Fibroblast of skin of abdomen (primary cell): ENCODE measurements at places on chromosomes 13 and 19.
A peak's percentile ranks its signal among the peaks of the same experiment; 100 is the strongest.

DNA sequence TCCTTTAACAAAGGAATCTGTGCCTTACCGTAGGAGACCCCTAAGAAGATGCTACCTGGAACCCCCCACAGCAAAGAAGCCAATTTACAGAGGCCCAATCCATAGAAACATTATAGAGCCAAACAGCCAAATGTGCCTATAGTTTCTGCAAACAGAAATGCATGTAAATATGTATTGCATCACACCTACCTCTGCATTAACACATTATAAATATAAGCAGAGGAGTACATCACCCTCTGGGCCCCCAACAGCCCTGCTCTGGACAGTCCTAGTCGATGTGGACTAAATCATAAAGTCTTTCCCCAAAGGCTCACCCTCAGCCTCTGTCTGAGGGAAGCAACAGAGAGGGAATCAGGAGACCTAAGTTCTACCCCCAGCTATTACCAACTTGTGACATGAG, 25.7 kb downstream of the ZNF541 start:
- DNase-seq, result no peak

GRCh38 chr13:40191186-40191980, 475.1 kb downstream of the FOXO1 start:
- no peak for DNase-seq

DNA sequence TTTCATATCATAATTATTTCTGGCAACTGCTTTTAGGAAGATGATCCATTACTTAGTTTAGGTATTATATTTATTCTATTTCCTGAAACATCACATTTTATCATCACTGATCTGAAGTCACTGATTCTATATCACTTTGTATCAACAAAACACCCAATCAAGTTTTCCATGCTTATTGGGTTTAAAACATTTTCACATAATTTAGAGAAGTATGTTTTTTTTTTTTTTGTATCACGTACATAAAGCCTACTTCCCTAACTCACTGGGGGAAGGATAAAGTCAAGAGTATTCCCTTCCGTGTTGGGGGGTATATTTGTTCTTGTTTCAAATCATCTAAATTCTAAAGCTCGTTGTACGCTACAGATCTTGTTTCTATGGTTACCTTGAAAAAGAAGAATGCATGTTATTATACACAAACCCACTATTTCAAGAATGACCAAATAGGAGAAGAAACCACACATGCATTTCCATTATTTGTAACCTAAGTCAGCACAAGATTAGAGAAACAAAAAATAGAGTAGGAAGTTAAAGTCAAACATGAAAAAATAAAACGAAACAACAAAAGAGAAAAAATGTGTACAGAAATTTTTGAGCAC, 637.2 kb upstream of the MIR17HG start:
- no peak for DNase-seq

GRCh38 chr13:23349161-23349897, 84.2 kb downstream of the SACS start:
- DNase-seq, result peak; percentile 57

DNA sequence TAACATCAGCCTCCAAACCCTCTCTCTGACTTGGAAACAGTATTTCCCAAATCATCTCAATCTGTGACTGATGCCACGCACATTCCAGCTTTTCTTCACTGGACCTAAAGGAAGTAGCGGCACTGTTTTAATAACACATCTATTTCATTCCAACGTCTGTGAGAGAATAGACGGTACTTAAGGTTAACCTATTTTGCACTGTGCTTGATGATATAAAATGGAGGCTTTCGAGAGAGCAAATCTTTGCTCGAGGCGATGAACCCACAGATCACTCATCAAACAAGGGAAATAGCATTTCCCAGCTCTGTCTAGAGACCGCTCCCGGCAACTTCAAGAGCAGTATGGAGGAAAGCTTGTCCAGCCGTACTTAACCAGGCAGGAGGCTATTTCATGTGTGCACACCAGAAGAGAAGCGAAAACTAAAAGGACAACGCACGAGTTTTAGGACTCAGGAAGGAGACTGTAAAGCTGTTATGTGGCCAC, 2.9 kb downstream of the UBL3 start:
- DNase-seq, result peak; percentile 59

GRCh38 chr19:18017275-18018083, 9.5 kb downstream of the ARRDC2 start:
- no peak for DNase-seq

GRCh38 chr13:71068041-71068440, 799.0 kb downstream of the DACH1 start:
- DNase-seq, result no peak

- peak; percentile 73 for DNase-seq
Observed at GRCh38 chr13:24851546-24851945, 87.6 kb downstream of the RNF17 start.

GRCh38 chr13:69474011-69474685, 633.5 kb upstream of the ATXN8OS start:
- no peak for DNase-seq

GRCh38 chr19:10889880-10890279, 18.5 kb downstream of the CARM1 start:
- DNase-seq, result no peak

GRCh38 chr13:41053384-41053826, 7.9 kb upstream of the WBP4 start:
- peak; percentile 15 for DNase-seq

GRCh38 chr13:34864671-34865070, 77.4 kb upstream of the NBEA start:
- DNase-seq, result peak; percentile 9

- no peak for DNase-seq
Observed at GRCh38 chr19:39829702-39830275, 4.2 kb downstream of the DYRK1B start.

DNA sequence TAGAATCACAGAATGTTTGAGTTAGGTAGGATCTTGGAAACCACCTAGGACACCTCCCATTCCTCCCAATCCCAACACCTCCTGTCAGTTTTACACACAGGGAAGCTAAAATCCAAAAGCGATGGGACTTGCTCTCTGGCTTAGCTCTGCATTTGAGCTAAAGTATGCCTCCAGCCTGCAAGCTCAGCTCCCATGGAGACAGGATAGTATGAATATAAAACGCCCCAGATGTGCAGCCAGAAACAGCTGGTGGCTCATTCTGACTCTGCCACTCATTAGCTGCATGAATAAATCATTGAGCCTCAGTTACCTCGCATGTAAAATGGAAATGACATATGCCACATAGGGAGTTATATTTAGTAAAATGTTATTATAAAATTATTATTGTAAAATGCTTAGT, 336.0 kb downstream of the SUCLA2 start:
- DNase-seq, result no peak

- peak; percentile 24 for DNase-seq
Observed at GRCh38 chr13:52001120-52001731, 10.0 kb downstream of the ATP7B start.

DNA sequence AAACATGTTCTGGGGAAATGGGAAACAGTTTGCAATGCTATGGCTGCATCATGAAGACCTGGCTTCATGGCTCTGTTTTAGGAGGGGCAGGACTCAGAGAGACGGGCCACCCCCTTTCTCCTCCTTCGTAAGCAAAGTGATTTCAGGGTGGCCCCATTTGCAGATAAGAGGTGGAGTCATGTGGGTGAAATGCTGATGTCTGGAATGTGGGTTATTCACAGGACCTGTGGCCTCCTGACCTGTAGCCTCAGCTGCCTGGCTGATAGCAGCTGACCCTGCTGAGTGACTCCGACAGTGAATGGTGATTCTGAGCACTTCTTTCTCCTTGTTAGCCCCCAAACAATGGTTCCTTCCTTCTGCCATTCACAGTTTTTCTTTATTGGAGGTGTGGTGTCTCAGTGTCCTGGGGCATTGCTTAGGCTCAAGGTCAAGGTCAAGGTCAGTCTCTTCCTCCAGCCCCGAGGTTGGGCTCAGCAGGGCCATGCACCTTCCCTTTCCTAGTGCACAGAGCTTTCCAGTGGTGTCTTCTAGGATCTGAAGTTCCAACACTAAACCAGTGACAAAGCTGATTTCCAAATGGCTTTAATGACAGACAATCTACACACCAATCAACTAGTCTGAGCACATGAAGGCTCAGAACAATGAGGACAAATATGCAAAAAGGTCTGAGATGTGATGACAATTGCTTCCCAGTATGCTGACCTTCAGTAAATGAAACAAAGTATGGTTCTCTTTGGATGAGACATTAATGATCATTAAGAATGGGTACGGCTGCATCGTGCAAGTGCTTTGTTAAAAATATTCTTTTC, 49.6 kb upstream of the ANKRD10 start:
- DNase-seq, result no peak

- peak; percentile 60 for DNase-seq
Observed at GRCh38 chr13:43935878-43936277, 56.2 kb downstream of the LACC1 start.

- no peak for DNase-seq
Observed at GRCh38 chr13:106488076-106488475, 47.4 kb downstream of the EFNB2 start.

- DNase-seq, result no peak
Observed at GRCh38 chr13:78228211-78228610, 309.6 kb upstream of the EDNRB start.

DNA sequence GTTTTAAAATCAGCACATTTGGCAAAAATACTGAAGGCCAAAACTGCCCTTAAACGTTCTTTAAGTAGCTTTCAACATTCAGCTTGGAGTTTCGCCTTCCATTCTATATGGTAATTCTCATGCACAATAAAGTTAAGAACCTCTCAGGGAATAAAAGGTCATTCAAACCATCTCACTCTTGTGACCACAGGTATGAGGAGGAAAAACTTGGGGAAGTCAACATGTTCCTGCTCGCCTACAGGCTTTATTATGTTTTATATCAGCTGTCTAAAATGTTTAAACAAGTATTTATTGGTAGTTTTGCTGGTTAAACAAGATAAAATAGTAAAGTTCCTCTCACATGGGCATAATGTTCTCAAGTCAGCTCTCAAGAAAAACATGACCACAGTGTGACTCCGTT, 19.9 kb upstream of the TM9SF2 start:
- DNase-seq, result no peak
